ENCODE measurements at places on chromosomes 5 and 9.

DNA sequence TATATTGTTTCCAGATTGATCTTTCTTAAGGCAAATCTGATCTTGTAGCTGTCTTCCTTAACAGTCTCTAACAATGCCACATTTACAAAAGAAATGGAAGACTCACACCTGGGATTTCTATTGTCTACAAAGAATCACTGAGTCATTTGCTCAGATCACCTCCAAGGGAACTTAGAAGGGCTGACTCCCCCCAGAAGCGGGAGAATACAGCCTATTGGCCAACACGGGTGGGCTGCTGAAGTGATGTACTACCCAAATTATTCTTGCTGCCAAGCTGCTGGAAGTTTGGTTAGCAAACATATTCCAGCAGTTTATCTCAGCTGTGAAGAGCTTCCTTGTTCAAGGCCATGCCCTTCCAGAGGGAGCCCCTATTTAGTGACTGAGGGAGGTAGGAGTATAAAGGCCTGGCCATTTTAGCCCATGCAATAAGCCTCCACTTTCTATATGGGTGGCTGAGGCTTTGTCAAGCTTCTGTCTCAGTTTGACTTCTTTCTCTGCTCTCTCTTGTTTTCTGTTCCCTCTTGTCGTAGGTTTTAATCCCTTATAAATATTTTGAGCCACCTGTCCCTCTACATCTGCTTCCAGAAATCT lies 379.4 kb downstream of the PRR16 start:
- DNase-seq, result no peak

DNA sequence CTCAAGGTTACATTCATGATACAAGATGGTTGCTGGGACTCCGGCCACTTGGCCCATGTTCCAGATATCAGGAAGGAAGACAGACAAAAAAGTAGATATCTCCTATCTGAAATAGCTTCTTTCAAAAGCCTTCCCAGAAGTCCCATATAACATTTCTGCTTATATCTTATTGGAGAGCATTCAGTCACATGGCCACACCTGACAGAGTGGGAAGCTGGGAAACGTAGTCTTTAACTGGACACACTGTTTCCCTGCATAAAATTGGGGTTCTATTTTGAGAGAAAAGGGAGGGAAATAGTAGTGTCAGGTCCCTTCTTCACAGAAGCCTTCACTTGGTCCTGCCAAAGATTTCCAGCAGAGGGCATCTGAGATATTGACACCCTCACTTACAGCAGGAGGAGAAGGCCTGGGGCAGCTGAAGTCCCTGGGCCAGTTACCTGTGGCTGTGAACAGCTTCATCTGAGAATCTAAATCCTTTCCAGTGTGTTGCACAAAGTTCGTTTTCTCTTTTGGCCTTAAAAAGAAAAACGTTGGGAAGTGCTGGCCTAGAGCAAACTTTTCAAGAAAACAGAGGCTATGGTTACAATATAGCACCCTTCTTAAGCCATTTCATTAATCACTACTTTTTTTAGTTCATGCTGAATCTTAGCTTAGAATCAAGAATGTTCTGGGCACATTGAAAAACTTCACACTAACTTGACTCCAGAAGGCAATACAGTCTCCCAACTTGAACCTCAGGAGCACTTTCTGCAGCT lies 33.5 kb downstream of the SPEF2 start:
- DNase-seq, result peak; percentile 4

DNA sequence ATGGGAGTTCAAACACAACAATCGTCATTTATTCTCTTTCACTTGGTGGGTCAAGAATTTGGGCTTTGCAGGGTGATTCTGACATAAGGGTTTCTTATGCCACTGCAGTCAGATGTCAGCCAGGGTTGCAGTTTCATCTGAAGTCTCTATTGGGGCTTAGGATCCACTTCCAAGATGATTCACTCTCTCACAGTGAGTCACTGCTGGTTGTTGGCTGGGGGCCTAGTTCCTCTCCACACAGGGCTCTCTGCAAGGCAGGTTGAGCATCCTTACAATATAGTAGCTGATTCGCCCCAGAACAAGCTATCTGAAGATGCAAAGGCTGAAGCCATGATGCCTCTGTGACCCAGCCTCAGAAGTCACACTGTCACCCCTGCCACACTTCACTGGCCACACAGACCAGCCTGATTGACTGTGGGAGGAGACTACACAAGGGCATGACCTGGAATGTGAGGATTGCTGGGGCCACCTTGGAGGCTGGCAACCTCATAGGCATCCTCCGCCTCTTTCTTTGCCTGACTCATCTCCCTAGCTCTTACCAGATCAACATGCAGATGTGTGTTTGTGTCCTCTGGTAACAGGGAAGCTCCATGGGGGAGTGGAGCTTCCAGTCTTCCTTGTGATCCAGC lies 4.5 kb upstream of the CARD19 start:
- DNase-seq, result peak; percentile 64

DNA sequence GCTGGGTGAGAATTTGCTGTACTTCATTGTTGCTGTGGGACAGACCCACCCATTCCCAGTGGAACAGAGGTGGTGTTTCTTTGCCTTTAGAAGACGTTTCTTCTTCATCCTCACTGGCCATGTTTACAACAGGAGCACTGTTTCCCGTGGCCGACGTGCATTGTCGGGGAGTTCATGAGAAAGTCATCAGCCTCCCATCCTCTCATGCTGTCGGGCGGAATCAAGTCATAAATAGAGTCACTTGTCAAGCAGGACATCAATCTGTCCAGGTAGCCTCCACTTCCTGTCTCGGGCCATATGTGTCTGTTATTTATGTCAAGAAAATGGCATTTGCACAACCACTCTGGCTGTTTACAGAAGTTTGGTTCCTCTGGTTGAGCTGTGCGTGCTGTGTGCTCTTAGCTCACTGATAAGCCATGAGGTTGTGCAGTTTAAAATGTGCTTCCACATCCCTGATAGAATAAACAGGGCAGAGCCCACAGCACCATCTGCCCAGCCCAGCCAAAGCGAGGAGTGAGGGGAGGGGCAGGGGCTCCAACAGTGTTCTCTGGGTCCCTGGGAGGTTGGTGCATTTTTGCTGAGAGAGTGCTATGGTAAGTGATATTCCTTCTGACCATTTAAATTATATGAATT lies 401.9 kb upstream of the IRX2 start:
- no peak for DNase-seq

GRCh38 chr5:66933066-66933465 lies 263.5 kb downstream of the CD180 start:
- peak; percentile 27 for DNase-seq

DNA sequence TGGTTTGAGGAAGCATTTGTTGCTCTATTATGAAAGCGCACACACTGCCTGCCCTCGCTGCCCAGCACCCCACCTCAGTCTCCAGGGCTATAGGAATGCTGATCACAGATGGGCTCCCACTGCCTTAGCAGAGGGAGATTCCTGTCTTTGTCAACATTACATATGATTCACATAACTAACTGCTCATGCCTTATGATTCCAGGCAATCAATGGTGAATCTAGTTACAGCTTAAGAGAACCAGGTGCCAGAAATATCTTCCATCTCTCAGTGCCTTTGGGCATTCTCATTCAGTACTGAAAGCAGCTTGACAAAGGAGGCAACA lies 458.9 kb upstream of the C9orf72 start:
- DNase-seq, result no peak

DNA sequence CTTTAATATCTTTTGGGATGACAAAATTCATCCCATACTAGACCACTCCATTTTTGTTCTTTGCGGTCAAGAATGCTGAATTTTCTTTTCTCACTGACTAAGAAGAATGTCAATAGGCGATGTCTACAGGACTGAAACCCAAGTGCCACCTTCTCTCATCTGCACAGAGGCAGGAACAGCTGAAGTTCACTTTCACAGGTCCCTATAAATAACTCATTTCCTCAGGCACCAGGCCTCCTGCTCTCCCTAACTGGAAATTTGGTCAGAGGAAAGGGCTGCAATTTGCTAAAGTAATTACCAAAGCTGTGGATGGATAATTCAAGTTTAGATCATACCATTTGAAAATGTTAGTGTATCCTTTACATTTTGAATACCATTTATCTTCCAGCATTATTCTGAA lies 142.9 kb downstream of the DIRAS2 start:
- no peak for DNase-seq

- DNase-seq, result no peak
Measured at GRCh38 chr9:85228111-85228855, 513.5 kb downstream of the AGTPBP1 start.

DNA sequence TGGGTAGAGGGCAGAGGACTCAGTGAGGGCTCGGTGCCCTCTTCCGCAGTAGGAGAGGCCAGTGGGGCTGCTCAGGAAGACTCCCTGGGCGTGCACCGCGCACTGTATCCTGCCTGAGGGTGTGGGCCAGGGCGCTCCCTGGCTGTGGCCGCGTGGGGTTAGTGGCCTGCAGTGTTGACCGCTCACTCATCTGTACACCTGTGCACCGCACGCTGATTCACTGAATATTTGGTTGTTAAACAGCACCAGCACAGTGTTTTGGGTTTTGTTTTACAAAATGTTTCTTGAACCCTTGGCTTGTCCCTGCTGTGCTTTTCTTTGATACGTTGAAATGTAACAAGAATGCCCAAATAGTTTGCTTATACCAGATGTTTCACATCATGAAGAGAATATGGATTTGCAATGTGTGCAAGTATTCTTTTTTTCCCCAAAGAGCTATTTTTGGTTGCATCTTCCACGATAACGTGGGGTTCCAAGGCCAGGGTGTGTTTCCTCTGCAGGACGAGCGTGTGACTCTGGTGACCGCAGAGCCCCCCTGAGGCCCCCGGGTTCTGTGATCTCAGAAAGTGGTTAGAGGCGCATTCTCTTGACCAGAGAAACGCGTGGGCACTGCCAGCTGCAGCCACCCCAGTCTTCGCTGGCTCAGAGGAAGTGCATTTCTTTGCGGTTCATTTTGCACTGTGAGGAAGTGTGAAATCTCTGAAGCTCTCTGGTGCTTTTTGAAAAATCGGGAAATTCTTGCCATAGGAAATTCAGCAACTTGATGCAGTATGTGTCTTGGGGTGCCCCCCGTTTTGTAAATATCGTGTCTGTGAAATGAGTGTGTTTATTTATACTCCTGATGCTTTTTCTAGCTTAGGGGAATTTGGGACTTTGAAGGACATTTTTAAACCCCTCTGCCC lies 46.9 kb downstream of the AHRR start:
- peak; percentile 97 for DNase-seq

- DNase-seq, result no peak
Measured at GRCh38 chr9:20988671-20989315, 42.6 kb downstream of the HACD4 start.

DNA sequence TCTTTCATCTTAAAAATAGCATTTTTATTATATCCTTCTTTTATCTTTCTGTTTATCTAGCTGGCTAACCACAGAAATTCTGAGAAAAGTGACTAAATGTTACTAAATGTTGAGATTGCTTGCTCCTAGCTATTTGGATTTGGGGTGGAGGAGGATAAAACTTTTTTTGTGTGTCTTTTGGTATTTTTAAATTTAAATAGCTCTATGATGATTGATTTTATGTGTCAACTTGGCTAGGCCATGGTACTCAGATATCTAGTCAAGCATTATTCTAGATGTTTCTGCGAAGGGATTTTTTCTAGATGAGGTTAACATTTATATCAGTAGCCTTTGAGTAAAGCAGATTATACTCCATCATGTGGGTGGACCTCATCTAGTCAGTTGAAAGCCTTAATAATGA lies 75.0 kb downstream of the GCNT1 start:
- peak; percentile 42 for DNase-seq

GRCh38 chr5:173638126-173639040 lies 21.9 kb upstream of the BOD1 start:
- DNase-seq, result no peak

DNA sequence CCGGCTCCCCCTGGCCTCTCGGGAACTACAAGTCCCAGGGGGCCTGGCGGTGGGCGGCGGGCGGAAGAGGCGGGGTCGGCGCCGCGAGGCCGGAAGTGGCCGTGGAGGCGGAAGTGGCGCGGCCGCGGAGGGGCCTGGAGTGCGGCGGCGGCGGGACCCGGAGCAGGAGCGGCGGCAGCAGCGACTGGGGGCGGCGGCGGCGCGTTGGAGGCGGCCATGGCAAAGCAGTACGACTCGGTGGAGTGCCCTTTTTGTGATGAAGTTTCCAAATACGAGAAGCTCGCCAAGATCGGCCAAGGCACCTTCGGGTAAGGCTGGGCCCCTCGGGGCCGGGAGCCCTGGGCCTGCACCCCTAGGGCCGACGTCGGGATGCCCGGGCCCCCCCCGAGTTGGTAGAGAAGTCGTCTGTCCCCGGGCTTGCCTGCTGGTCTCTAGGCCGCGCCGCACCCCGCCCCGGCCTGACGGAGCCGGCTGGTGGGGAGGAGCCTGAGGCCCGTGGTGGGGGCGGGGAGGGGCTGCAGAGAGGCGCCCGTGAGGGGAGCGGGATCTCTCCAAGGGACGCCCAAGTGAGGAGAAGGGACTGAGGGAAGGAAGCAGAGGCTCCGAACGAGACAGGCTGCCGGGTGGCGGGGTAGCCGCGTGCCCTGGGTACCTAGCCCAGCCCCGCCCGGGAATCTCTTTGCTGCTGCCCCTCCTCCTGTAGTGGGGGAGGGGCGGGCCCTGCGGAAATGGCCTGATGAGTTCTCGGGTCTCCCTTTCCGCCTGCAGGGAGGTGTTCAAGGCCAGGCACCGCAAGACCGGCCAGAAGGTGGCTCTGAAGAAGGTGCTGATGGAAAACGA lies at the start of gene CDK9:
CDK9 (plus strand) TSS at position 102 of the 840 bp plus-strand sequence; CDS start at position 217, 115 bp downstream.
- DNase-seq, result peak; percentile 90

DNA sequence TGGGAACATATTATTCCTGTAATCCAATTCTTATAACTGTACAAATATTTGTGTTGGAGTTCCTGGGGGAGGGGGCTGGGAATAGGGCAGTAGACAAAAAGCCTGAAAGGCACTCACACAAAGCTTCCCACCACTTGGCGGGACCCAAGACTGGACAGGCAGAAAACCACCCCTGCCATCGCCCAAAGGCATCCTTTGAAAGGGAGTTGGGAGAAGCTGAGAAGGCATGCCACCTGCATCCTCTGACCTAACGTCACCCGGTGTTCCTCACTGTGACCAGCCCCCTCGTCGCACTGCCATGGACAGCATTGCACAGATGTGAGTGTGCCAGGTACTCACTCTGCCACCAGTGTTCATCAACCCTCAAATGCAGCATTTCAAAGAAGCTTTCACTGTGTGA lies 80.6 kb upstream of the SMIM23 start:
- DNase-seq, result no peak

GRCh38 chr9:136264031-136264430 lies 18.4 kb upstream of the QSOX2 start:
- DNase-seq, result no peak

DNA sequence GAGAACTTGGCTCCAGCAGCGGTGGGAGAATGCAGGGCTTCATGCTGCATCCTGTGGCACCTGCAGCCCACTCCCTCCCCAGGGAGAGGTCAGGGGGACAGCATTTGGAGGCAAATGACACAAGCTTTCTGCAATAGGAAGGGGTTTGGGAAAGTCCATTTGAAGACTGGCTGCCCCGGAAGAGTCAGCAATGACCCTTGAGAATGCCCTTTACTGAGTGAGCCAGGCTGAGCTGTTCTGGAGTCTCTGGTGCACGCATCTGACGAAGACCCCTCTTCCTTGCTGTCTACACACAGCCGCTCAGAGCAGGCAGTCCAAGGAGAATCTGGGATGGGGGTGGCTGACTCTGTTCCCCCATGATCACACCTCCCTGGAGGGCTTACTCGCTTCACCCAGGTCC lies 5.5 kb upstream of the NXNL2 start:
- DNase-seq, result no peak

Measured in hepatic stellate cell (primary cell).